ENCODE measurements at places on chromosomes 2 and 18.

GRCh38 chr2:219220652-219221402 is 2.1 kb upstream of the ABCB6 start:
- no peak for DNase-seq

- DNase-seq = no peak
Measured at GRCh38 chr2:128319631-128320191, 1.0 kb upstream of the HS6ST1 start.

DNA sequence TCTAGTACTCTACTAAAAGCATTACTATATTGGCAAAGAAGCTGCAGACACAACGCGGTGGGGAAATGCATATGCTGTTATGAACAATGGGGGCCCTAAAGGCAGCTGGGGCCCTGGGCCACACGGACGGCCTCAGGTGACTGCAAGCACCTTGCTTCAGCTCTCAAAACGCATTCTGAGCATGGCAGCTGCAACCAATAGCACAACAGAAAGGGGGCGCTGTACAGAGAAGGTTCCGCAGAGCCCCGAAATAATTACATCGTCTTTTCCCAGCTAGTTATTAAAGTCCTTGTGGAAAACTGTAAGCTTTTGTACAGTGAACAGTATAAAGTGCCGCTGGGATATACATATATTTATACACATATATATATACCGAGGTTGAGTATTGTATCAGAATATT is 45.3 kb upstream of the PXDN start:
- DNase-seq = no peak

DNA sequence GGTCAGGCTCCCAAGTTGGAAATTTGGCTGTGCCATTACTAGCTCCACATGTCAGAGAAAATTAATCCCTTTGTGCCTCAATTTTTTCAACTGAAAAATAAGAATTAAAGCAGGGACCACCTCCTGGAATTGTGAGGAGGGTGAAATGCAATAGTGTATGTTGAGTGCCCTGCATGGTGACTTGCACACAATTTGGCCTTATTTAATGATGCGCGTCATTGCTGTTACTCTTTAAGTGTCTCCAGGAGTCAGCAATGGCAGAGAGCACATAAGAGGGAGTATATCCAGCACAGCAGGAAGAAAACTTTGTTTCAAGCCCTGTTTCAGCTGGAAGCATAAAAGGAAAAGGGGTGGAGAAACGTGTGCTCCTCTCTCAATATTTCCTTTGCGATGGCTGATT is 215.8 kb downstream of the ALK start:
- DNase-seq = no peak

DNA sequence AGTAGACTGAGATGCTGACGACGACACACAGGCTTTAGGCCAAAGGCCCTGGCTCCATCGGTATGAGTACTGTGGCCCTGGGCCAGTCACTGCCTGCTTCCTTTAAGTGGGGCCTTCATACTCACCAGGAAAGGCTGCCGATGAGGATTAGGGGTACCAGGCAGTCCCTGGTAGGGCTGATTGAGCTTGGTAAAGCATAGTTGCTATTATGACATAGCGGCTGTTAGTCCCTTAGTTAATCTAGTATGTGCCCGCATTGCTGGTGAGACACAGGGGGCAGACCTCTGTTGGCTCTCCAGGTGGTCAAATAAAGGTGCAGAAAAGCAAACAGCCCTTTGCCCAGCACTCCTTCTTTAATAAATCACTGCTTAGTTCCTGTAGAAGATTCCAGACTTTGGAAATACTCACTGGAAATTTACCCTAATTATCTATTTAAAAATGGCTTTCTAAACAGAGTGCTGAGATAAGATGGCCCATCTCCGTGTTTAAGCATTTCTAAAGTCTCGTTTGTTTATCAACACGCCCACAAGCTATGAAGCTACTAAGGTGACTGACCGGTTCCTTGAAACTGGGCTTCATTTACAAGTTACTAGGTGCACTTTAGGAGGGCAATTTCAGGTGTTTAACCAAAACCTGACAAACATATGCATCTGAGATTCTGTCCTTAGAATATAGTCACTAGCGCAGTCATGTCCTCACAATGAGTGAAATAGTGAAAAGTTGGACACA is 8.7 kb upstream of the BIN1 start:
- no peak for DNase-seq

GRCh38 chr18:48780201-48780912 is 170.4 kb downstream of the SMAD7 start:
- no peak for DNase-seq

GRCh38 chr2:48589170-48589767 is 28.4 kb upstream of the GTF2A1L start:
- peak; percentile 11 for DNase-seq

DNA sequence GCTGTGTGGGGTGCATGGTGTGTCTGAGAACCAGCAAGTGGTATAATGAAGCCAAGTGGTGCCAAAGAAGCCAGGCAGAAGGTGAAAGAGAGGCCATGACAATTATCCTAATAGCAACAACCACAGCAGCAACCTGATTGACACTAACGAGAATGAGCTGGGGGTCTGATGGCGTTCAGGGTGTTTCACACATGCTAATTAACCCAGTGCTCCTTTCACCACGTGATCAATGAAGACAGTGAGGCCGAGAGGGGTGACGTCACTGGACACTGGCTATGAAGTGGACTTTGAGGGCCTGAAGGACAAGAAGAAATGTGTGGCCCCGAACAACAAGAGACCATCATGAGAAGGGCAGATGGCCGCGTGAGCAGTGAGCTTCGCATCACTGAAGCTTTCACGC is 364.4 kb upstream of the ID2 start:
- no peak for DNase-seq

DNA sequence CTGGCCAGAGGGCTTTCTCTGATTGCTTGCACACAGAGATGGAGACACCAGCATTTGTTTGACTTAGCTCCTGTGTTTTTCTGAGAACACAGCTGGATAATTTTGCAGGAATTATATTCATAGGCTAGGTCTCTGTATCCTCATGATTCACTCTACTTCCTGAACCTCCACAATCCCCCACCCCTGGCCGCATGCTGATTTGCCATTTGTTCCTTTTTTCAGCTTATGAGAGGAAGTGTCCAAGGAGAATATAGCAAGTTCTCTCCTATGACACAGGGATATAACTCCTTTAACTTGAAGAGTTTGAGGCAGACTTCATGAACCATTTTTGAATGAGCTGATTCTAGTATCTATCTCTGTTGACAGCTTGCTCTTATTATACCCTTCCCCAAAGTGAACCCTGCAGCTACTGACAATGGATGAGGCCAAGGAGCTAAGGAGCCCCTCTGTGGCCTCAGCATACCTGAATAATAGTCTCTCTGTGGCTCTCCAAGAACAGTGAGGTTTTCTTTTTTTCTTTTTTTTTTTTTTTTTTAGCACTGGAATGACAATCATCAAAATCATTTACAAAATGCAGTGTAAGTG is 15.4 kb downstream of the CAVIN2 start:
- DNase-seq = no peak

- no peak for DNase-seq
Measured at GRCh38 chr2:99659874-99660273, 170.1 kb upstream of the REV1 start.

GRCh38 chr2:72999729-73000725 is 71.5 kb downstream of the SFXN5 start:
- DNase-seq = peak; percentile 5

- peak; percentile 51 for DNase-seq
Measured at GRCh38 chr2:72993147-72993932, 76.0 kb downstream of the EMX1 start.

DNA sequence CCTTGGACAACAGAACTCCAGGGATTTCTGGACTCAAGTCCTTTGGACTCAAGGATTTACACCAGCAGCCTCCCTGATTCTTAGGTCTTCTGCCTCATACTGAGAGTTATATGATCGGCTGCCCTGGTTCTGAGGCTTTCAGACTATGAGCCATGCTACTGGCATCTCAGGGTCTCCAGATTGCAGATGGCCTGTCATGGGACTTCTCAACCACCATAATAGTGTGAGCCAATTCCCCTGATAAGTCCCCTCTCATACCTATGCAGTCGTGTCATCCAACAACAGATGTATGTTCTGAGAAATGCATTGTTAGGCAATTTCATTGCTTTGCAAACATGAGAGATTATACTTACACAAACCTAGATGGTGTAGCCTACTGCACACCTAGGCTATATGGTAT is 61.4 kb upstream of the MSTN start:
- no peak for DNase-seq

DNA sequence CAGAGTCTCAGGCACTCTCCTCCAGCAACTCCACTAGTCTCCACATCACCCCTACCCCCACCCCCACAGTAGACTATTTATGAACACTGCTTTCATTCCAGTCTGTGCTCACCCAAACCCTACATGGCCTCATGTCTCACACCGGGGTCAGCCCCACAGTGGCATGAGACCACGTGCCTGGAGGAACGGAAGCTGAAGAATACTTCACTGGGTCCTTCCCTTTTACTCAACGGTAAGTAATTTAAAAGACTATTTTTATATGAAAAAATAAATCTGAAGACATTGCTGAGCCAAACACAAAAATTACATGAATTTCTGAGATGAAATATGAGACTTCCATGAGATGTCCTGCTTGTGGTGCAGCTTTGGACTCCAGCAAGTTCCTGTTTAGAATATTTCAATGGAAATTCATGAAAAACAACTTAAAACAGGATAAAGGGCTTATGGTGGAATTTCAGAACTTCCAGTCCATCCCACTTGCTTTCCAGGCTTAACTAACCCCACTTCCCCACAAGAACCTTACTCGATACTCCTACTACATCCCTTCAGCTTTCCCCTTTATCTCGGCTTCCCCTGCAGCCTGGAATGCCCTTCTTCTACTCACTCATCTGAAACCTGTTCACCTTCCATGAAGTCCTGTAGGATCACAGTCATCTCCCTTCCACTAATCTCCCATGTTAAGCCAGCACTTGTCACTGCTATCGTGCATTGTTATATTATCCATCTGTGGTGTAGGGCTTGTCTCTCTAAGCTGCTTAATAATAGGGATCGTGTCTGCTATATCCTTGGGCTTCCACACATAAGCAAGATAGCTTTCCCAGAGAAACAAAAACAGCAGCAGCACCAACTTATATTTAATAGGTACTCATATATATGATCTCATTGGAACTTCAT is 47.9 kb downstream of the SLC14A1 start:
- DNase-seq = no peak

All from stimulated activated naive CD8-positive, alpha-beta T cell treated with anti-CD3 and anti-CD28 coated beads, Interleukin-15, Interleukin-2, amounts not matched to agents 100 U/mL and 50 U/mL, for 24 hours (primary cell).